ENCODE measurements at places on chromosomes 13 and 19.

DNA sequence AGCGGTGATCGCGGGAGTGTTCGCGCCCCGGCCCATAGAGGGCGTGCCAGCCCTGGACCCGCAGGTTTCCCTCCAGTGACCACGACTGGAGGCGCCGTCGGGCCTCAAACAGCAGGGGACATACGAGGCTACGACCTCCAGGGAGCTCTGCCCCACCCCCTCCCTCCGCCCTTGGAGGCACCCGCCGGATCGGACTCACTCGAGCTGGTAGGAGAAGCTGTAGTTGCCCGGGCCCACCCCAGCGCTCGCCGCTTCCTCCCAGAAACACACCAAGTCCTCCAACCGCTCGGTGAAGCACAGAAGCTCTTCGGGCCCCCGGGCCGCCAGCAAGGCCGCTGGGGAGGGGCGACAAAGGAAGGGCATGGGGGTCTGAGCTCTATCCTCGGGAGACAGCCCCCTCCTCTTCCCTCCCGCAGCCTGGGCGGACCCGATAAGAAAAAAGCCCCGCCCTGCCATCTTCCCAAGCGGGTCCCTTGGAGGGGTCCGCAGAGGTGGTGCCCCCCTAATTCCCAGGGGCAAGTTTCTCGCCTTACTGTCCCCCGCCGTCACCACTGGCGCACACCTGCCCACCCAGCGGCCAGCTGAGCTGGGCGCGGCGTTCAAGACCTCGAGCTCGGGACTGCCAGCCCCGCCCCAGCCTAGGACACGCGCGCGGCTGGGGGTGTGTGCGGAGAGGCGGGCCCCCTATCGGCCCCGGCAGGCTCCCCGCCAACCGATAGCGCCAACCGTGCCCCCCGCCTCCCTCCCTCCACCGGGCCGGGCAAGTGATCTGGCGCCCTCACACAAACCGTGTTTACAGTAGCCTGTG lies 1.0 kb downstream of the EPOR start:
- peak; percentile 63 for DNase-seq

GRCh38 chr13:102700088-102701031 lies 5.5 kb upstream of the METTL21C start:
- DNase-seq, result no peak

GRCh38 chr13:113748101-113748861 lies 10.7 kb upstream of the TMEM255B start:
- no peak for DNase-seq

DNA sequence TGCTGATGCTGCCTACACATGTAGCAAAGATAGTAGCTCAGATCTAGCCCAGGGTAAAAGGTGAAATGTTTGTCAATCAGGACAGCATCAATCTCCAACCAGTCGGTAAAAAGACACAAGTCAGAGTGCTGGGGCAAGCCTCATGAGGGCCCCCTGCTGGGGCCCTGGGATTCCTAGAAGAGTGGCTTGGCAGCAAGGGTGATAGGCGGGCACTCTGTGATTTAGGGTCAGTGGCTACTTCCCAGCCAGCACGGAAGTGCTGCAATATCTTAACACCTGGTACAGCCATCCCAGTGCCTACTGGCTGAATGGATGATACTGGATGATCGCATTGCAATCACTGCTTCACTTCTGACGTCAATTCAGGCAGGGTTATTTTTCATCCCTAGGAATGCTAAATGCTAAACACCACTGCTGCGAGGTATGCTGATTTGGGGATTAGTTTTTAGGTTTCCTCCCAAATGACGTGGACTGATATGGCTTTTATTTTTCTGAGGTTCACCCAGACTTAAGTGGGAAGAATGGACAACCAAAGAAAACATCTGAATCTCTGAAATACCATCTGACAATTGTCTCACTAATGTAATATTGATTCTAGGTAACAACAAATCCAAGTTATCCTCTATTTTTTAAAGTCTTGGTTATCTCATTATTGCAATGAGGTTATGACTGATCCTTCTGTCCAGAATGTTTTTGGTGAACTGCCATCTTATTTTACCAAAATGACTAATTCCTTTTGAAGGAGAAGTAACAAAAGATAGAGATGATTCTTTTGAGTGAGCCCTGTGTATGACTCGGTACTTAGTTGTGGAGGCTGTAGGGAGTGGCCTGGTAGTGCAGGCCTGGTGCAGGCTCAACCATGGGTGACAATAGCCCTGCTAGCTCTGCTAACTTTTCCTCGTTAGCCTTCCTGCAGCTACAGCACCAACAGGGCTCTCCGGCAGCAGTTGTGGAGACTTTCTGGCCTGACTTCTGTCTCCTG lies 432.5 kb downstream of the FGF9 start:
- DNase-seq, result no peak

GRCh38 chr19:4102339-4103079 lies 21.4 kb downstream of the MAP2K2 start:
- DNase-seq, result no peak

DNA sequence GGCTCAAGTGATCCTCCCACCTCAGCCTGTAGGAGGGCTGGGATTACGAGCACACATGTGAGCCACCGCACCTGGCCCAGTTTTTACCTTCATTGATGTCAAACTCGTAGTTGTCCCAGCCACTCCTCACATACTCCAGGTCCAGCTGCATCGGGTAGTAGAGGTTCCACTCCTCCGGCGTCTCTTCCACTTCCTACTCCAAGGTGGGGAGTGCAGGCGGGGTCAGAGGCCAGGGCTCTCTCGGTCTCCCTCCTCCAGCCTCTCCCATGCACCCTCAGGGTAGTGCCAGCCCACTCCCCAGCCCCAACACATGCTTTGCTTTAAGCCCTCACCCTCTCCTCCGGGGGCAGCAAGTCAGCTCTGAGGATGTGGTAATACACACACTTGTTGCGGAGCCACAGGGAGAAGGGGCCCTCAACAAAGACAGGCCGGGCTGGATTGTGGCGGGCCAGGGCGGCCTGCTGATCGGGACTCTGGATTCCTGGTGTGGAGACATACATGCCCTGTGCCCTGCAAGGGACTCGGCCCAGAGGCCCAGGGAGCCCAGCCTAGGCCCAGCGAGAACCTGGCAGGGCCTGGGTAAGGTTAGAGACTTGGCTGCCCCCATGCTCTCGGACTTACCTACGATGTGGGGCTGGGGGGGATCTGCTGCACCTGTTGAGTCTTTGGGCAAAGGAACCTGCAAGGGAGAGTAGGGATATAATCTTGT lies 1.9 kb upstream of the ZNF653 start:
- no peak for DNase-seq

DNA sequence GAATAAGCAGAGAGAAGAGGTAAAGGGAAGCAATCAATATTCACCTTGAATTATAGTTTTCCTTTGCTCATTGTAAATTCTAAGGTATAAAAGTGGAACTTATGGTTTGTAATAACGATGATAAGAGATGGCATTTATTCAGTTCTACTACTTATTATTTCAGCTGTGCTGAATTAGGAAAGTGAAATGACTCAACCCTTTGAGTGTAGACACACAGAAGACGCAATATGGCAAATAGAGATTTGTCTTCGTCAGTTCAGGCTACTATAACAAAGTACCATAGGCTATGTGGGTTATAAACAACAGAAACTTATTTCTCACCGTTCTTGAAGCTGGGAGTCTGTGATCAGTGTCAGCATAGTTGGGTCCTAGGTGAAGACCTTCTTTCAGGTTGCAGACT lies 713.0 kb upstream of the PCDH9 start:
- DNase-seq, result no peak

GRCh38 chr19:2517881-2518601 lies 42.1 kb downstream of the GADD45B start:
- peak; percentile 93 for DNase-seq

- DNase-seq, result no peak
These were observed 36.4 kb upstream of the STARD13 start for GRCh38 chr13:33321686-33322542.

DNA sequence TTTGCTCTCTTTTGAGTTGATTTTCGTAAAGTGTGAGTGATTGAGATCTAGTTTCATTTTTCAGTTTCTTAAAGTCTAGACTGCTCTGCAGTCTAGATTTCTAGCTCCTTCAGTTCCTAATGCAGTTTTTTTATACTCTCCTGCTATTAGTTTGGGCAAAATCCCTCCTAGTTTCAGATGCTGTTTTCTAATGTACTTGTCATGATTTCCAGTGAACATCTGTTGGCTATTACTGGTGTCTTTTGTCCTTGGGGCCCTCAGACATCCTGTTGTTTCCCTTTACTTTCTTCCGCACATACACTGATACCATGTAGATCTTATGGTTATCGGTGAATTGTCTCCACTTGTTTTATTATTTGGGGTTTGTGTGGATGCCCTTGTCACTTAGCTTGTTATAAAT lies 292.1 kb downstream of the TDRD3 start:
- no peak for DNase-seq

DNA sequence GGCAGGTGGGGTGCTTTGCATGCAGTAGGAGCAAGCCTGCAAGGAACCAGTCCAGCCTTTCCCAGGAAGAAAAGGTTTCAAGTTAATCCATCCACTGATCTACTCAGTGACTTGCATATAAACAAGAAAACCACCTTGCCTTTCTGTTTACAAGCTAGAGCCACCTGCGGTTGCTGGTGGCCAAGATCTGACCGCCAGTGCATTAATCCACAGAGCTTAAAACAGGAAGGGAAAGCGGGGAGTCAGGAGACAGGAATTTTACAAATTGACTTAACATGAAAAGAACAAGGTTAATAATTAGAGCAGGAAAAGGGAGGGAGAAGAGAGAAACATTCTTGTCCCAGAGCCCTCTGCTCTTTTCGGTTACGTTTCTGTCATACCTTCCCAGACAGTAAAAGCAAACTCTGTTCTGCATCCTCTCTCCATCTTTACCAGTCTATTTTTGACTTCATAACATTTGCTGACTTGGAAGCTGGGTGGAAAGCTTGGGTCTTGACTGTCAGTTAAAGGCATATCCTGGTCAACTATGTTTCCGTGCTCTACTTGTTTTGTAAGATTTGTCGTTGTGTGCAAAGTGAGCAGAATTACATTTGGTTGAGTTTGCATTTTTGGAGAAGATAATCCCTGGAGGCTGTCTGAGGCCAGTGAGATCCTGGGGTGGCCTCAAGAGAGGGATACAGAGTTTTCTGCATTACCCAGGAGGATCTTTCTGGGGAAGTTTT lies 760.6 kb downstream of the EFNB2 start:
- DNase-seq, result peak; percentile 95

DNA sequence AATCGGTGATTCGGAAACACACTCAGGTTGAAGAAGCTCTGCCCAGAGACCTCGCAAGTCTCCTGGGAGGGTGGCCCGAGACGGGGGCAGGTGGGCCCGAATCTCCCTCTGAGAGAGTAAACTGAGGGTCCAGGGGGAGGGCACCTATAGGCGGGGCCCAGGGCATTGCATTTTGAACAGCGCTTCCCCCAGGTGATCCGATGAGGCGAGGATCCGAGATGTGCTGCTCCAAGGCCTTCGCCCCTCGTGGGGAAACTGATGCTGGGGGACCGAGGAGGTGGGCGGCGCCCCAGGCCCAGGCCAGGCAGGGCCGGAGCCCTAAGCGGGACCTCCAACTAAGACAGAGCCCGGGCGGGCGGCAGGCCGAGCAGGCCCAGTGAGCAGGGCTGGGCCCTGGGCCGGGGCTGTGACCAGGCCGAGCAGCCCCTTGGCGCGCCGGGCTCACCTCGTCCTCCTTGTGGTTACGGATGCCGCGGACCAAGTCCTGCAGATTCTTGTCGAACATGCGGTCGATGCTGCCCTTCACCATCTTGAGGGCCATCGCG lies 500 bp downstream of the AP3D1 start:
- DNase-seq, result no peak

DNA sequence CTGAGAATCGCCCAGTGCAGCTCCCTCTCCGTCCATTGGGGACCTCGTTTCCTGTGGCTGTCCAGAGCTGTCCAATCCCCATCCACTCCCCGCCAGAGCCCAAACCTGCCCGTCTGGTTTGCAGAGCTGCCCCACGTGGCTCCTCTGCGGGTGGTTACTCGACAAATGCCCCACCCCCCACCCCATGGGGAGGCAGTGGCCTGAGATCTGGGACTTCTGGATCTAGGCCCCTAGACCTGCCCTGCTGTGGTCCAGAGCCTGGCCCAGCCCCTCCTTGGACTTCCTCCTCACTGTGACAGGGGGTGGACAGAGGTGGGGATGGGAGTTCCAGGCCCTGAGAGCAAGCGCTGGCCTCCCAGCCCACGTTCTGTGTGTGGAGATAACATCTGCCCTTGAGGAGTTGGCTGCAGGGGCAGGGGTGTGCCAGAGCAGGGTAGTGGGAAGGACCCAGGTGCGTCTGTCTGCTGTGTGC lies 29.1 kb downstream of the PAK4 start:
- no peak for DNase-seq

DNA sequence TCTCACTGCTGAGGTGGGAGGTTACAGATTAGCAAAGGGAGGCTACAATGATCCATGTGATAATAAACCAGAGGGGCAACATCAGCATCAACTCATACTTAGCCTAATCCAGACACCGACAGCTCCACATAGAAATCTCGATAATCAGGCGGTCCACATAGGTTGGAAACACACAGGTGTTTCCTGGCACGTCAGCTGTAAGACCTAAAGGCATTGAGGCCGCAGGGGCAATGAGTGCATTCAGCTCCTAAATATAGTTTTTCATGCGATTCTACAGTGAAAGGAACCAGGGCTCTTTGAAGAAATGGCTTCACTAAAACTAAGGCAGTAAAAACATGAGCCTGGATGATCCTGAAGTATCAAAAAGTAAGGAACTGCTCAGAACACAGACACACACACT lies 19.3 kb downstream of the PLPP2 start:
- DNase-seq, result no peak

DNA sequence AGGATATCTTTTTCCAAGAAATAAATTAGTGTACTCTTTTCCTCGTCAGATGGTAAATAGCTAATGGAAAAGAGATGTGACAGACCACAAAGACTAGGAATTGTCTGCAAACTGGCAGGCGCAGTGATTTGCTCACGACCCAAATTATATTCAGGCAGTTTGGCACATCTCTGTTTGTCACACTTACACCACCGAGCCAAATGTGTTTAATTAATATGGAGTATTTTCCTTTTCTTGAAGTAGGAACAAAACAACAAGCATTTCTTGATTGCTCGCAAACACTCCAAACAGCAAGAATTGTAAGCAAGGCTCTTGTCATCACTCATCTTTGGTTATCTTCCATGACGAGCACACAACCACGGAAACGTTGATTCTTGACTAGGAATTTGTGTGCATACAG lies 884.2 kb downstream of the PCDH9 start:
- no peak for DNase-seq

DNA sequence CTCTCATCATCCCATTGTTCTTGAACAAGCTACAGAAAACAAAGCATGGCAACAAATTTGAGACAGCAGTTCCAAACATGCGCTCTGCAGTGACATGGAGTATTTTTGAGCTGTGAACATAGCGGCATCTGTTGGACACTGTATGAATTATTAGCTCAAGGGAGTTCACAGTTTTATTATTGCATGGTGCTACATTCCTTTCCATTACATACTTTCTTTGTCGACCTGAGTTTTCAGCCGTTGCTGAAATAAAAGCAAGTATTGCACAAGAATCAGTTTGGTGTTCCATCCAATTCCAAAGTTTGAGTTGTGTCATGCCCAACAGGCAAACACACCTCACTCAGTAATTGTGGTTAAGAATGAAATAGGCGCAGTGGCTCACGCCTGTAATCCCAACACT lies 30.1 kb upstream of the METTL21C start:
- DNase-seq, result peak; percentile 48

DNA sequence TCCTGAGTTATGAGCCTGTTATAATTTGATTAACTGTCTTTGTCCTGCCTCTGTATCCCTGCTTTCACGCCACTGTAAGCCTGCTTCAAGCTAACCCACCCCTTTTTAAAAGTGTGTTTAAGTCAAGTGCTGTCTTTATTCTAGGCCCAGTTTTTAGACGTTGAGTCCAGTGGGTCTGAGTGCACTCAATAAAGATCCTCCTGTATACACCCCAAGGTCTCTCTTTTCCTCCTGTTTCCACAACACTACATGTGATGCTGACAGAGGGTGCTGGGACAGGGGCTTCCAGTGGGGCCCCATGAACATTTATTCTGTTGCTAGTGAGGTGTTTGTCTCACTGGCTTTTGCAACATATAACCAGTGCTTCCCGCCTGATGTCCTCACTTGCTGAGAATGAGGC lies 6.7 kb upstream of the F2RL3 start:
- DNase-seq, result no peak
